Activated CD4-positive, alpha-beta T cell treated with anti-CD3 and anti-CD28 coated beads, Interleukin-10, Interleukin-2, amounts not matched to agents 100 ng/mL and 50 ng/mL, durations not matched to agents 16 hours and 8 hours (primary cell): ENCODE measurements at places on chromosomes 3 and 15.

DNA sequence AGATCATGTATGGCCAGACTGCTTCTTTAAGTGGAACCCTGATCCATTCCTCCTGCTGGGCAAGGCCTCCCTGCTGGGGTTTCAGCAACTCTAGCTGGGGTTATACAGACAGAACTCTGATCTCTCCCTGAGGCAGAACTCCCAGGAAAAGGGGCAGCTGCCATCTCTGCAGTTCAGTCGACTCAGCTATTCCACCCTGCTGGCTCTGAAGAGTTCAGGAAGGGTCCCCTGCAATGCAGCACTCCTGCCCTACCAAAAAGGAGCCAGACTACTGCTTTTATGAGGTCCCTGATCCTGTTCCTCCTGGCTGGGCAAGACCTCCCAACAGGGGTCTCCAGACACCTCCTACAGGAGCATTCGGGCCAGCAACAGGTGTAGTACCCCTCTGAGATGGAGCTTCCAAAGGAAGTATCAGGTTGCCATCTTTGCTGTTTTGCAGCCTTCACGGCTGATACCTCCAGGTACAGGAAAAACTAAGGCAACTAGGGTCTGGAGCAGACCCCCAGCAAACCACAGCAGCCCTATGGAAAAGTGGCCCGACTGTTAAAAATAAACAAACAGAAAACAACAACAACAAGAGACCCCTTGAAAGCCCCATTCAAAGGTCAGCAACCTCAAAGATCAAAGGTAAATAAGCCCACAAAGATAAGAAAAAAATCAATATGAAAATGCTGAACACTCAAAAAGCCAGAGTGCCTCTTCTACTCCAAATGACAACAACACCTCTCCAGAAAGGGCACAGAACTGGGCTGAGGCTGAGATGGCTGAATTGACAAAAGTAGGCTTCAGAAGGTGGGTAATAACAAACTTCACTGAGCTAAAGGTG, 14.2 kb upstream of the CP start:
- no peak for DNase-seq

DNA sequence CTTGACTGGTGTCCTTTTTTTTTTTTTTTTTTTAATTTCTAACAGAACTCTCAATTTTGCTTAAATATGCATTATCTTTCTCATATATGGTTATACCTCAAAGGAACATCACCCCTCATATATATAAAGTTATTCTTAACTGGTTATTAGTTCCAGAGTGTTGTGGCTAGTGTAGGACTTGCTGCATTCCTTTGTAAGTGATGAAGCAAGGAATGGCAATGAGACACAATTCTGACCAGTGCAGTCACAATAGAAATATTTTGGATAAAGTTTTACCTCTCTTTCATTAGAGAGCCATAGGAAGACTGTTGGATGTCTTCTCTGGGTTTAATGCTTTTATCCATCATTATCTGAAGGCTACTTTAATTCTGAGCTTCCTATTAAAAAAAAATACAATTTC, 75.5 kb upstream of the CBLB start:
- no peak for DNase-seq

DNA sequence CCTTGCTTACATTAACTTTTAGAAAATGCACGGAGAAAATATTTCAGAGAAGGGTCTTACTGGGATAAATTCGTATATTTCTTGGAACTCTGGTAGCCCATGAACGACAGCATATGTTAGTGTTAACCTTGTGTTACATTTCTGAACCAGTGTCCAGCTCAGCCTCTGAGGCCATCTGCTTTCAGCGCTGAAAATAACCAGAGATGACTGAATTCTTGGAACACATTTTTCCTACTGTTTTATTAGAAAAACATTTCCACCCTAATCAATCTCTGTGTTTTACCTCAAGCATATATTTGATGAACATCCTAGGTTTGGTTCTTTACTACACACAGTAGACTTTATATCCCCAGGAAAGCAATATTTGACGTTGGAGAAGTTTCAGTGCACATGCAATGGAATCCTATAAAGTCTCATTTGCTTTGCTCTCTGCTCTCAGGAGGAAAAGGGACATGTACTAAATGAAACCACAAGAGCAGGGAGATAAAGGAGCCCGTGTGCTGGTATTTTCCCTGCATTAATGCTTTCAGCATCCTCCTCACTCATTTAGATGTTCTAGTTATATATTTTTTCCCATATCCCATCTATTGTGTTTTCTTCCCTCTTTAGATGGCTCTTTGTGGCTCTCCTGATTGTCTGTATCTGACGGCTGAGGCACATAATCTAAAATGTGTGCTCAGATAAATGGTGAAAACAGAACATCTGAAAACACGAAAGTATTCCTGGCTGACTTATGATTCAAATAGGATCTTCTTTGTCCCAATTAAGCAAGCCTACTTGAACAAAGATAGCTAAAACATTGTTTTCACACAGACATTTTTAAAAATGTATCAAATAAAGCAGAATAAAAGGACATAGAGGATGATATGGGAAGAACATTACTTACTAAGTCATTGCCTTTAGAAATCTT, 151.7 kb upstream of the KCNMB2 start:
- DNase-seq: no peak

GRCh38 chr3:108489776-108490175, 20.6 kb downstream of the MYH15 start:
- peak; percentile 61 for DNase-seq

- DNase-seq: no peak
Measured at GRCh38 chr15:28026764-28027713, 72.1 kb downstream of the OCA2 start.

GRCh38 chr3:111190518-111190917, 118.9 kb downstream of the NECTIN3 start:
- DNase-seq: no peak

GRCh38 chr3:149388531-149389417, 11.3 kb upstream of the TM4SF1 start:
- no peak for DNase-seq

DNA sequence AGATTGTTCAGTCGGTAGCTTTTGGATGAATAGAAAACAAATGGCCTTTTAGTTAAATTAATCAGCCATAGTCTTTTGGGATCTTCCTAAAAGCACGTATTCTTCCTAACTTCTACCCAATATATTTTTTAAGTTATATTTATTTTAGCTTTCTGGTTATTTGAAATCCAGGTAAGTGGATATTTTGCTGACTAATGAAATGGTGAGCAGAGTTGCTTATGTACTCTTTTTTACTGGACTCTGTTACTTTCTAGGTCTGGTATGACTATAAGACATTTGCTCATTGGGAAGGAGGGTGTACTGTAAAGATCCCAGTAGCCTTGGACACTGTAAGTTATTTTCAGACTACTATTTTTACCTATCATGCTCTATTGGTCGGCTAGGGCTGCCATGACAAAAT, 13.8 kb upstream of the CAPN3 start:
- no peak for DNase-seq

DNA sequence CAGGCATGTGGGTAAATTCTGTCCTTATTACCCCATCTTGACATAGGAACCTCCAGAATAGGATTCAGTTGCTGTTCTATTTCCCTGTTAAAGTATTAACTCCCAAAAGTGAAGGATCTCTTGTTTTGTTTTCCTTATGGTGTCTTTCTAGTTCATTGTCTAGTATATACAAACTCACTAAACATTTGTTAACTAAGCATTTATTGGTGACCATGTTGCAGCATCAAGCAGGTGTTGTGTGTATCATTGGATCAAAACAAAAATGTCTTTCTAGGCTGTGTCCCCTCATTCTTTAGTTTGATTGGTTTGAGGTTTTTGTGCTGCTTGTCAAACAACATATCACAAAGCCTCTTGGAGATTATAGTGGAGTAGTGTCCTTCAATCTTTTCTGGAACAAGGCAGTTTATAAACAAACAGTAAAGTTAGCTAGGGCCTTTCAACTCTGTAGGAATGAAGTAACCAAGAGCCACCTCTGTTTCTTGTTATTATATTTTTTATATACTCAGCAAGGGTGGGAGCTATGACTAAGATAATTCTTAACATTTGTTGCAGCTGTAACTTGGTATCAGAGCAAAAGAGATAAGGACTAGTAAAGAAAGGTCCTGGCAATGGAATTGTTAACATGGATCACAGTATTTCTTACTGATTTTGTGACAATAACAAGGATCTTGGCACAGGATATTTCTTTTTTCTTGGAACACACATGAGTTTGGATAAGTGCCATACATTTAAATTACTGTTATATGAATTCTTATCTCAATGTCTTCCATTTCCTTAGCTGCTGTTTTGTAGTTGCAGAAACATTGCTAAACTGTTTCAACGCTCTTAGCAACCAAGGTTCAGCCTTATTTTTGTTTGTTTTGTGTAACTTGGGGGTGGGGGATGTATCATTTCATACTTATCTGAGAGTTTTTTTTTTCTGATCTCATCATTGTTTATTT, 49.3 kb downstream of the TMOD3 start:
- DNase-seq: no peak

DNA sequence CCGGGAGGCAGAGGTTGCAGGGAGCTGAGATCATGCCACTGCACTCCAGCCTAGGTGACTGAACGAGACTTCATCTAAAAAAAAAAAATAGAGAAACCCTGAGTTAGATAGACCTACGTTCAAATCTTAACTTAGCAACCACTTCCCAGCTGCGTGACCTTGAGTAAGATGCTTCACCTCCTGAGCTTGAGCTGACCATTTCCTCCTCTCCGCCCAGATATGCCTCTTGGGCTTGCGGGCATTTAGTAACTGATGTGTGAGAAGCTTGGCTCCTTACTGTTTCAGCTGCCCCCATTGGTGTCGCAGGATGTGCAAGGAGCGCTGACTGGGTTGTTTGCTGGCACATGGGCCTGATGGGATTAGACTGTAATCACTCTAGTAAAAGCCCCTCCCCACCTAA, 26.9 kb upstream of the ATG7 start:
- peak; percentile 34 for DNase-seq

- peak; percentile 44 for DNase-seq
Measured at GRCh38 chr15:101137312-101137940, 114.4 kb downstream of the CHSY1 start.

GRCh38 chr3:196998966-196999760, 30.5 kb downstream of the MELTF start:
- DNase-seq: no peak

- no peak for DNase-seq
Measured at GRCh38 chr15:44102675-44103254, 92.3 kb downstream of the FRMD5 start.
